ENCODE measurements at places on chromosomes 6 and 20.
A peak's percentile ranks its signal among the peaks of the same experiment; 100 is the strongest.

DNA sequence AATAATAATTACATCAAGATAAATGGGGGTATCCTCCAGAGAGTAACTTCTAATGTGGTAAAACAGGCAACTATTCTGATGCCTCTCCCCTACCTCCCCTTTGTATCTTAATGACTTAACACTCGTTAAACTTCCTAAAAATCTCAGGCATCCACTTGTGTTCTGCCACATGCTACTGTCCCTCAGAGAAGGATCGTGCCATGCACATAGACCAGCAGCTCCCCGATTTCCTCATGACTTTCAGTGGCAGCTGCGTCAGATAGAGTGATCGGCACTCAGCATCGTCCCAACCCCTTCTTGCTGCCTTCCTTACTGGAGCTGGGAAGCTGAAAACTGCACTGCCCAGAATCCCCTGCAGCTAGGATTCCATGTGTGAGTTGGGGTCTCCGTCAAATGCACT lies 32.1 kb downstream of the RIPOR2 start:
- DNase-seq = no peak

DNA sequence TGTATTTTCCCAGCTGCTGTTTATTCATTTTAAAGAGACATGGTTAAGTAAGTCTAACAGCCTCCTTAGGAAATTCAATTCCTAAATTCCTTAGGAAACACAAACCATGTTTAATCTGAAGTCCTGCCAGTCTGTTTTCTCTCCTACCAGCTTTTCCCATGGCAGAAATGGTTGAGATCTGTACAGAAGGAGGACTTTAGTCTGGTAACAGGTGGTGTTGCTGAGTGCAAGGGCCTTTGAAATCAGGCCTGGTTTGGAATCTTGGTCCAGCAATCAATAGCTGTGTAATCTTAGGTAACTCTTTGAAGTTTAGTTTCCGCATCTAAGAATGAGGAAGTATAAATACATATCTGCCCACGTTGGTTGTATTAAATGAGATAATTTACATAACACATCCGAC lies 232.5 kb downstream of the LAMA2 start:
- no peak for DNase-seq

DNA sequence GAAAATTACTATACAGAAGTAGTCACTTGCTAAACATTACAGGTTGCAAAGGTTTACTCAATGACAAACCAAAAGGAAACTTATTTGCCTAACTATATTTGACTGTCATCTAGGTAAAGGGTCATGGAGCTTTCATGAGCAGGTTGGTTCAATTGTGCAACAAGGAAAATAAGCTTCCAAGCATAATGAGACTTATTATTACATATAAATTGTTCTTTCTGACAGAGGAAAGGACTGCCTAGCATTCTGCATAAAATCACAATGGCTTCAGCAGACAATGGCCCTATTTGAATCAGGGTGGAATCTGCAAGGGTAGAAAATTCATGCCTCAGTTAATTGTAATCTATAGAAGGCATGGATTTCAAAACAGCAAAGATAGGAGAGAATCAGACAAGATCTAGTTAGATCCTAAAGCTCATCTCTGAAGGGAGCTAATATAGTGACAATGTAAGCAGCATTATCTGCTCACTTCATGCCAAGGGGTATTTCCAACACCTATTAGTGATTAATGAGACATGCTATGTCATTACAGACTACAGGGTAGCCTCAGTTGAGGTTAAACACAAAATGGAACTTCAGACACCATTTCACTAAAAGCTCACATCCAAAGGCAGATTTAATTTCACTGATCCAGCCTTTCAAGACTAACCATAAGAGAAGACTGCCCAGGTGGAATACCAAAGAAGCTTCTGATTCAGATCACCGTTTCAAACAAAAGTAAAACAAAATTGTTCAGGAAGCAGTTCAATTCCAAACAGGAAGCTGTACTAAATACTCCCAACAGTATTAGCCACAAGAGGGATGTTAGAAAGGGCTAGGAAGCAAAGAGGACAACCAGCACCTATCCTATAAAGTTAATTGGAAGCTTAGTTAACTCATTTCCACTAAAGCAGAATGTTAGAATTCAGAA lies 8.5 kb downstream of the STAU1 start:
- no peak for DNase-seq

DNA sequence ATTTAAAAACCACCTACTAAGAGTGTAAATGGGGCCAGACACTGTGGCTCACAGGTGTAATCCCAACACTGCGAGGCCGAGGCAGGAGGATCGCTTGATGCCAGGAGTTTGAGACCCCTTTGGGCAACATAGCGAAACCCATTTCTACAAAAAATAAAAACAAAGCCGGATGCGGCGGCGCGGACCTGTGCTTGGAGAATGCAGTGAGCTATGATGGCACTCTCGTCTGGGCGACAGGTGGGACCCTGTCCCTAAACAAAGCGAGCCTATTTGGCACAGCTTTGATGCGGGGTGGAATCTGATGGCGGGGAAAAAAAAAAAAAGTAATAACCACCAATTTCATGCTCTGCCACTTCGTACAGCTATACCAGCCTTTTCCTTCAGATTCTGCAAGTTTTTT lies 1.1 kb downstream of the TCP1 start:
- DNase-seq = peak; percentile 15

- DNase-seq = peak; percentile 90
Observed at GRCh38 chr20:3846740-3847428, at the start of gene MAVS. TSS of gene MAVS (plus strand) at chr20:3846834. CDS start at chr20:3854625, 7,791 bp downstream.

DNA sequence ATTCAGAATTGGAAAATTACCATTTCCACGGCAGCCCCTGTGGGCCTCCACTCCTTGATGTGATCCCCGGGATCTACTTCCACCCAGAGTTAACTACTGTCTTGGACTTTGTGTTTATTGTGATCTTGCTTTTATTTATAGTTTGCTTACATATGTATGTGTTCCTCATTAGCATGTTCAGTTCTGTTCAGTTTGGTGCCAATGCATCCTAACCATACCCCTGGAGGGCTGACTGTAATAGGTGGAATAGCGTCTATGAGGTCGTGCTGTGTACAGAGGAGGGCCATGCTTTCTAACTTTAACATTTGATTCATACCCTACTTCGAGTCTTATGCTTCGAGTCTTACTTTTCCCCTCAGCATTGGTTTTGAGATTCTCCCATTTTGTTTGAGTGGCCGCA lies 104.3 kb upstream of the SLC24A3 start:
- no peak for DNase-seq

Measured in activated CD4-positive, alpha-beta T cell treated with anti-CD3 and anti-CD28 coated beads for 48 hours (primary cell).